SW480 (cell line): ENCODE measurements at places on chromosomes 2 and 18.

DNA sequence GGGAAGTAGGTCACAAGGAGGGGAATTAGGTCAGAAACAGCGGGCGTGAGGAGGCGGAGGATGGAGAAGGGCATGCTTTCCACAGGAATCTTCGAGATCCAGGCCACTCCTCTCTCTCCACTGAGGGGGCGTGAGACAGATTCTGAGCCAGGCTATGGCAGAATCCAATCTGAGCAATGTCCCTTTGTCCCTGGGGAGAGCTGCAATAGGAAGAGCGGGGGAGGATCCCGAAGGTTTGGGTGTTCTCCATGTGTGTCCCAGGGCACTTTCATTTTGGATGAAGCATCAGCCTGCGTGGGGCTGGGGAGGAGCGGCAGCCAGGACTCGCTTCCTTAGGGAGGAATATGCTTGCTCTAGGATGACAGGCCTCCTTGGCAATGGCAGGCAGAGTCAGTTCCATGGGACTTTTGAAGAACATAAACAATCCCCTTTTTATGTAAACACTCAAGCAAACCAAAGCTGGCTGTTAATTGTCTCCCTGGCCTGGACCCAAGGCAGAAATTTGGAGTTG lies 84.0 kb downstream of the LIPG start:
- DNase-seq: peak; percentile 8

DNA sequence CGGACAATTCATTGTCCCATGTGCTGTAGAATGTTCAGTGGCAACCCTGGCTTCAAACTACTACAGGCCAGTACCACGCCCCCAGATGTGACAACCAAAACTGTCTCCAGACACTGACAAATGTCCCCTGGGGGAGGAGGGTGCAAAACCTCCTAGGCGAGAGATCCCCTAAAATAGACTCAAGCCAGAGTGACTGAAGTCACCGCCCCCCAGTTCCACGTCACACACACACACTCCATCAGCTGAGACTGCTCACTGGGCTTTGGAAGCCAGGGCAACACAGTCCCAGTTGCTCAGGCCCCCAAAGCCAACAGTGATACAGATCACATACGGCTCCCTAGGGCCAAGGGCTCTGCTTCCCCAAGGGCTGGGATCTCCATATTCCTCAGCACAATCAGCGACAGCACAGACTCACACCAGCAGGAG lies 19.1 kb downstream of the HDAC4 start:
- no peak for DNase-seq

DNA sequence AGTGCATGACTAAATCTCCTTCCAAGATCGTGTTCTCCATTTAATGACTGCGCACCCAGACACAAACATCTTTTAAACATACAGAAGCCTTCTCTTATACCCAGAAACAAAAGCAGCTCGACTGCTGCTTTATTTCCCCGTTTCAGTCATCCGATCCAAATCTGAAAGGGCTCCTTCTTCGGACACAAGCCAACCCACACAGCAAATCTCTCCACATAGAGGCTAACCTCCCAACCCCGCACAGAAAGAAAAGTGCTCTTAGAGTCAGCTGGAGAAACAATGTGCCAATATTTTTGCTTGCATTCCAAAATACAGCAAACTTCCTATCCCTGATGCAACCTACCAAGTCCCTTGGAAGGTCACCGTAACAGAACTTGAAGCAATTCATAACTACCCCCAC lies 29.1 kb downstream of the GAREM1 start:
- DNase-seq: no peak

- no peak for DNase-seq
Measured at GRCh38 chr2:38155-38554, 8.2 kb downstream of the FAM110C start.

- DNase-seq: no peak
Measured at GRCh38 chr2:219506153-219506801, 7.6 kb downstream of the GMPPA start.

- DNase-seq: no peak
Measured at GRCh38 chr2:102929721-102930120, 167.9 kb downstream of the TMEM182 start.

DNA sequence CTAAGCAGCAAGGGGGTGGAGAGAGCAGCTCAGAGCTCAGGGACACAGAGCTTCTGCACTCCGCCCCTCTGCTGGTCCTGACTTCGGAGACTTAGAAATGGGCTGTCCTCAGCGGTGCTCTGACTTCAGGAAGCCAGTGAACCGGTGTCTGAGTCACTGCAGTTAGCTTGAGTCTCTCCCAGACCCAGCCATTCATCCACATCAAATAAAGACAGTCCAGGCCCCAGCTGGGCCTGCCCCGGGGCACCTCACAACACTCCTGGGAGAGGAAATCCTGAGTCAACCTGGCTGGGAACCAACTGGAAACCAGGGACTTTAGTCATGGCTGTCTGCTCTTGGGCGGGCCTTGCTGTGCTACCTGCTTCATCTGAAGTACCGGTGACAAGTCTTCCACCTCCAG lies 5.4 kb upstream of the ITGB6 start:
- peak; percentile 93 for DNase-seq

- no peak for DNase-seq
Measured at GRCh38 chr2:154425994-154426393, 272.5 kb upstream of the KCNJ3 start.

DNA sequence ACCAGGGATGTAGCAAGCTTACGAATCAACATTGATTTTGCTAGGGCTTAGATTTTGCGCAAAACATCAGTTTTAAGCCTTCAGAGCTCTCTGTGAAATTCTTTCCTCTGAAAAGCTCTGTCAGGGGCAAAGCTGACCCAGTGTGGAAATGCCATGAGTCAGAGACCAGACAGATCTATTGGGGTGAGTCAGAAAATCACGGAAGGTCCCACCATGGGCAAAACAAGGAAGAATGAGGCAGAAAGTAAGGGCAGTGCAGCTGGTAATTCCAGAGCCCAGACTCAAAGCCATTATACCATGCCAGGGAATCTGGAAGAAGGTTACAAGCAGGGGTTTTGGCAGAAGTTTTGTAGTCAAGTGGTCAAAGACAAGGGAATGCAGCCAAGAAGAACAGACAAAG lies 256.6 kb upstream of the CTAGE1 start:
- DNase-seq: no peak

- DNase-seq: no peak
Measured at GRCh38 chr18:54506516-54507261, 84.4 kb upstream of the DYNAP start.

GRCh38 chr18:44039826-44040225 lies 640.9 kb upstream of the SETBP1 start:
- DNase-seq: no peak

GRCh38 chr2:240137596-240138253 lies 1.6 kb upstream of the COPS9 start:
- DNase-seq: no peak

DNA sequence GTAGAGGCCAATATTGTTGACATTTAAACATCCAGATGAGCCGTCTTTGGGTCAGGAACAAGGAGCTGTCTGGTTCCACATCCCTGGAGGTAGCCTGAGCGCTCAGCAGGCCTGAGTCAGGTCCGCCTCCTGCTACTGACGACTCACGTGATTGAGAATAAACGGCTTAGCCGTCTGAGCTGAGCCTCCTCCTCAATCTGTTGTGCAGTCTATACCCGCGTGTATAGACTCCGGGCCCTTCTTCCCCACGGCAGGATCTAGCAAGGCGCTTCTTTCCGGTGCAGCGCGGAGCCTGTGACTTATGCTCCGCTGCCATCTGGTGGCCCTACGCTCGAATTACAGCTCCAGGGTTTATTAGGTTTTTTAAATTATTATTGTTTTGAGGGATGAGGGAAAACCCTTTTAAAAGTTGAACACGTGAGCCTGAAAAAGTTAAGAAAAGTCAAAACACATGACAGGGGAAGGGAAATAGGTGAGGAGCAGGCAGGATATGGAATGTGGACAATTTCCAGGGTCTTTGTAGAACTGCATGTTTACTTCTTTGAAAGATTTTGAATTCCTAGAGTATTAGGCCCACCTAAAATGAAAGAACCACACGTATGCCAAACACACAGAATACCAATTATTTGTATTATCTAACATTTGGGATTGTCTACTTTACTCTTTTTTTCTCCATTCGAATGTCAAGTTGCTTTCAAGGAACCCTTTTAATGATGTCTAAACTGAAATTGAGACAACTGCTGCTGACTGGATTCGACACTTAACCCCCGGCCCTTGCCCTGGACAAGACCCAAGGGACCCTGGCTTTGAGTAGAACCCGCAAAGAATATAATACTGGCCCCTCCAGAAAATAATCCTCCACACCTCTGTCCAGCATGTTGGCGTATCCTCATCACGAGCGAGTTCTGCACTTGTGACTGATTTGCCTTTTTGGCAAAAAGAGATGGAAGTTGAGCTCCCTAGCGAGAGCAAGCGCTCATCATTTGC lies 112.4 kb upstream of the ZNF236 start:
- peak; percentile 47 for DNase-seq

GRCh38 chr2:60476206-60476954 lies 77.1 kb downstream of the BCL11A start:
- no peak for DNase-seq

GRCh38 chr2:71787476-71788185 lies 334.3 kb downstream of the DYSF start:
- no peak for DNase-seq

DNA sequence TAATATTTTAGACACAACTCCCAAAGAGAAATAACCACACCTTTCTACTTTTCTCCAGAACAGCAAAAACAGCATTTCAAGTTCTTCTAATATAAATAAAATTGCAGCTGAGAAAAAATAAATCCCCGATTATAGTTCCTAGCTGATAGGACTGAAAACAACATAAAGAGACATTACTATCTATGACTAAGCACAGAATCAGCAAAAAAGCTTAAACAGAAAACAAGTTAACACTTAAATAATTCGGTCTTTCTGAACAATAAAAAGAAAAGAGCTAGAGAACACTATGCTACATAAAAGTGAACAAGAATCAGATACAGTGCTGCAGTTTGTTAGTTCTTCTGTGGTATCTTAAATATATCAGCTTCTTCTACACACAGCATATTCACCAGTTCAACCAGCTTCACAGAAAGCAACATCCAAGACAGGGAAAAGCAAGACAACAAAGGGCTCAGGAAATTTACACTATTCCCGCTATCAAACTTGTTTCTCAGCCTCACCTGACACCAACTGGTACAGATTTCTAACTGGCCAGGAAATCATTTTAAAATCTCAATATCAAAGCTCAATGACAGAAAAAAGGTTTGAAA lies 28.6 kb downstream of the FEZ2 start:
- no peak for DNase-seq

GRCh38 chr2:120948662-120949011 lies 213.0 kb downstream of the GLI2 start:
- peak; percentile 8 for DNase-seq

- no peak for DNase-seq
Measured at GRCh38 chr18:36352384-36352783, 54.9 kb downstream of the FHOD3 start.

GRCh38 chr18:45322343-45322742 lies 292.9 kb upstream of the SLC14A2 start:
- no peak for DNase-seq

DNA sequence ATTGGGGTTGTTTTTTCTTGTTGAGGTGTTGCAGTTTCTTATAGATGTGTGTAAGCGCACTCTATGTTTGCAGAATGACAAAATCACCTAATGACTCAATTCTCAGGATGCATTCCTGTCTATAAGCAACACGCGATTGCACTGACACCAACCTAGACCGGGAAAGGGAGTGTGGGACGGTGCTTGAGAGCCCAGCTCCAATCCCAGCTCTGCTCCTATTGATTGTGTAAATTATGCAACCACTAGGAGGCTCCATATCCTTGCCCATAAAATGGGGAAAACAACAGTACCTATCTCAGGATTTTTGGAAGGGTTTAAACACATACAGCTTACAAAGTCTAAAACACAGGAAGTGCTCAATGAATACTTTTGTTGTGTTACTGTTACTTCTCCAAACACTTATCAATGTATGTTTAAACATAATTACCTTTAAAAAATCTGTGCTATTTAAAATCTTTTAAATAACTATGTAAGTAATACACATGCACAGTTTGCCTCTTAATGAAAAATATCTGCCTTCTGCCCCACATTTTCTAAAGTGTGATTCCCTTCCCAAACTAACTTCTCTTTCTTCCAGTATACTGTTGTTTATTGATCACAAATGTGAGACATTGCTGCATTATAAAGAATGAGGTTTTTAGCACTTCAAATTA lies 132.5 kb downstream of the SPHKAP start:
- peak; percentile 54 for DNase-seq
